ENCODE measurements at places on chromosomes 1 and 21.

DNA sequence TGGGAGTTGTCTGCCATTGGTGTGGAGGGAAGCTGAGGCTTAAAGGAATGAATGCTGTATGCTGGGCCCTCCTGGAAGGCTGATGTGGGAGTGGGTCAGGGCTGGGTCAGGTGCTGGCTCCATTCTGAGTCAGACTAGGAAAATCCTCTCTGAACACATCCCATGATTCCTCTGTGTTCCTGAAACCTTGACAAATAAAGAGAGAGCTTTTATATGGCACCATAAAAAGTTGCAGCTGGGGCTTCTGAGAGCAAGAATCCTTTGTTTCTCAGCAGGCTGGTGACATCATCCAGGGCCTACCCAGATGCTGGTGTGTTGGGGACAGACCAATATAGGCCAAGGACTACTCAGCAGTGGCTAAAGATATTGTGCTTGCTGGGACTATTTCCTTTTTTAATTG is 27.8 kb upstream of the NFASC start:
- DNase-seq, result peak; percentile 14

DNA sequence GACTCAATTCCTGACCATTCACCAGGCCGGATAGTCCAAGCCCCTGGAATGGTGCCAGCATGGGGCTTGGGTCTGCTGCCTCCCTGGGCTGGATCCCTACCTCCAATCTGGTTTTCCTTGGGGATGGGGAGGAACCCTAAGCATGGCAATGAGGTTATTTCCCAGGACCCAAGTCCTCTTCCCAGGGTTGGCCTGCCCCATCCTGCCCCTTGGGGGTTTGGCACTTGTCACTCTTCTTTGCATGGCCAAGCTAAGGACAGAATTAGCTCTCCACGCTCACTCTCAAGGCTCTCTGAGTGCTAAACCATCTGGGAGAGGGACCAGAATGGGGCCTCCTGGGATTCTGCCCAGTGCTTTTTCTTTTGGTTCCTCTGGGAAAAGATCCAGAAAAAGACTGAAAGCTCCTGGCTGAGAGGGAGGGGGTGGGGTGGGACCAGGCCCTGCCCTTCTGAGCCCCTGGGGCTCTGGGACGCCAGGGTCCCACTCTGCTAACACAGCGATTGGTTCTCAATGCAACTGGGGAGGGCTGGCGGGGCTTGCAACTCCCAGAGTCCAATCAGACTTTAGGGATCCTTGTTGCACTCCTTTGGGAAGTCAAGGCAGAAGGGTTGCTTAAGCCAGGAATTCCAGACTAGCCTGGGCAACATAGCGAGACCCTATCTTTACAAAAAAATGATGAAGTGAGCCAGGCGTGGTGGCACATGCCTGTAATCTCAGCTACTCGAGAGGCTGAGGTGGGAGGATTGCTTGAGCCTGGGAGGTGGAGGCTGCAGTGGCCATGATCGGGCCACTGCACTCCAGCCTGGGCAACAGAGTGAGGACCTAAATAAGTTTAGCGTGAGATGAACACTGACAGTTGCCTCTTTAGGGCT is 52.7 kb downstream of the DHRS3 start:
- DNase-seq, result no peak

GRCh38 chr1:168293356-168293755 is 12.7 kb downstream of the TBX19 start:
- no peak for DNase-seq

DNA sequence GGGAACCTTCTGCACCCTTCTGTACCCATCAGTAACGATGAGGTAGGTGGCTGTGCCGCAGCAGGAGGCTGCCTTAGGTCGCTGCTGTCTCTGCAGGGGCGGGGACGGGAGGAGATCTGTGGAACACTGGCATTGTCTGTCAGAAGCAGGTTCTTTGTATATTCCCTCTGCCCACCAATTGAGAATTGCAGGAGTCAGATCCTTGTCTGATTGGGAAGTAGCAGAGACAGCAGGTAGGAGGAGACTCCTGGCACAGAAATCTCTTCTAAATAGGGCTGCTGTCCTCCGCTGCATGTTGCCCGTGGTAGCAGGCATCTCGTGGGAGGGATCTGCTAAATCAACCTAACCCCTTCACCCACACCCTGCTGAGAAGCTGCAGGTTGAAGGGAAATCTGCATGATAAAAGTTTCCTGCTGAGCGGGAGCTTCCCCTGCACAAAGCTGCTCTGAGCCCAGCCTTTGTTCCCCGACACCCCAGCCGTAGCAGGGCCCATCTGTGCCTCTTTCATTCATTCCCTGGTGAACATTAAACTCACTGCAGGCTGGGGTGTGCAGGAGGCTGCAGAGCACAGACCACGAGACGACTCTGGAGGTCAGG is 15.9 kb downstream of the SARS1 start:
- DNase-seq, result no peak

DNA sequence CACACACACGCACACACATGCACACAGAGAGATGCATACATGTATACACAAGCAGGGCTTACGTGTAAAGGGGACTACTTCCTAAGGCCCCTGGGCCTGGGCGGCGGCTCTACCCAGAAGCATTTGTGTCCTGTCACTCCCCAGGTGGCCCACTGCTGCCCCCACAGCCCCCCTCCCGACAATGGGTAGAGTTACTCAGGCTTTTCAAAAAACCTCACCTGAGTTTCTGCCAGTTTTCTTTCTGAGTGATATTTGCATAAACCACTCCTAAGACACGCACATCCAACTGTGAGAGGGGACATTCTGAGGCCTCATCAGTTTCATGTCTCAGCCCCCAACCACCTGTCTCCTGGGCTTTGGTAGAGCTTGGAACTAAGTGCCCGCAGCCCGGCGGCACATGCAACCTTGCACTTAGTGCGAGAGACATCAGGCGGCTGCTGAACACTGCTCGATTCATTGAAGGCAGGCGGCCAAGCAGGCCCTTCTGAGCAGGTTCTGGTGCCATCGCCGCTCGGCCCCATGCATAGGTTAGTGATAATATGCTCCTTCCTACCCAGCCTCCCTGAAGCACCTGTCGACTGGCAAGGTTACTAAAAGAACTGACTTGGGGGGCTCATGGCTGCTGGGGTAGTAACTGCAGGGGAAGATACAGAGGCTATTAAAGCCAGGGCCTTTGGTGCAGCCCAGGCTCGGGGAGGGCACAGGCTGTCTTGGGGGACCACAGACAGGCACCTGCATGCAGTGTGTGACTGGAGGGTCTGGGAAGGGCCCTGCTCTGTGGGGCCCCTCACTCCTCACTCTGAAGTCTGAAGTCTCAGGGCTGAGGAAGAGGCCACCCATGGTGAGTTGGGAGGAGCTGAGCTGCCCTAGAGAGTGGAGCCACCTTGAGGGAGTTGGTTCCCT is 364.2 kb upstream of the VAMP3 start:
- DNase-seq, result no peak

DNA sequence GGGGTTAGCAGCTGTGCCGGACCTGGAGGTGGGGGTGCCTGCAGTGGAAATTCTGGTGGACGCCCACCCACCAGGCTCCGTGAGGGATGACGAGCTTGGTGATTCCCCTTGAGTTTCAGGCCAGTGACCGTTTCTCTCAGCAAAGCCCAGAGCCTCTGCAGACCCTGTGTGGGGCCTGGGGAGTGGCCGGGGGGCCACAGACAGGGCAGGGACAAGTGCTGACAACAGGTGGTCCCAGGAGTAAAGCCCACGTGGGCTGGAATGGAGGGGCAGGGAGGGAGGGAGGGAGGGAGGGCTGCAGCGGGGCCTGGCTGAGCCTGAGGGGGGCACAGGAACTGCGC is 52.8 kb downstream of the COL18A1 start:
- DNase-seq, result no peak

DNA sequence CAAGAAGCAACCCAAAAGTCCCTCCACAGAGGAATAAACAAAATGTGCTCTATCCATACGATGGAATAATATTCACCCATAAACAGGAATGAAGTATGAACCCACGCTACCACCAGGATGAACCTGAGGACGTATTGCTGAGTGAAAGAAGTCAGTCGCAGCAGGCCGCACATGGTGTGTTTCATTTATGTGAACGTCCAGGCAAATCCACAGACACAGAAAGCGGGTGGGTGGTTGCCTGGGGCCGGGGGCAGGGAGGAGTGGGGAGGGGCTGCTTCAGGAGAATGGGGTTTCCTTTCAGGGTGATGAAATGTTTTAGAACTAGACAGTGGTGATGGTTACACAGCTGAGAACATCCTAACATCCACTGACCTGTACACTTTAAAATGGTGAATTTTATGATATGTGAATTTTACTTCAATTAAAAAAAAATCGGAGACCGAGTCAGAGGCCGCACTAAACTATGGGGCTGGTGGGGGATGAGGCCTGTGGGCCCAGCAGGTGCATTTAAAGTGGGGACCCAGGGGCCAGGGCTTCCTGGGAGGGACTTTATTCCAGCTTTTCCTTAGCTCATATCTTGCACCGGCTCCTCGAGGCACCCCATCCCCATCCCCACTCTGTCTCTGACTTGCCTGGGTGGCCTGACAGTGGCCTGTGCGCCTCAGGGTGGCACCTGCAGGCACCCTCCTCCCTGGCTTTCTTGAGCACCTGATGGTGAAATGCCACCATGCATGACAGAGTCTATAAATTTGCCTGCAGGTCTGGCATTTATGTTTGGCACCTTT is 392.6 kb upstream of the VAMP3 start:
- DNase-seq, result no peak

GRCh38 chr1:206908038-206908437 is 10.8 kb downstream of the IL24 start:
- DNase-seq, result no peak

DNA sequence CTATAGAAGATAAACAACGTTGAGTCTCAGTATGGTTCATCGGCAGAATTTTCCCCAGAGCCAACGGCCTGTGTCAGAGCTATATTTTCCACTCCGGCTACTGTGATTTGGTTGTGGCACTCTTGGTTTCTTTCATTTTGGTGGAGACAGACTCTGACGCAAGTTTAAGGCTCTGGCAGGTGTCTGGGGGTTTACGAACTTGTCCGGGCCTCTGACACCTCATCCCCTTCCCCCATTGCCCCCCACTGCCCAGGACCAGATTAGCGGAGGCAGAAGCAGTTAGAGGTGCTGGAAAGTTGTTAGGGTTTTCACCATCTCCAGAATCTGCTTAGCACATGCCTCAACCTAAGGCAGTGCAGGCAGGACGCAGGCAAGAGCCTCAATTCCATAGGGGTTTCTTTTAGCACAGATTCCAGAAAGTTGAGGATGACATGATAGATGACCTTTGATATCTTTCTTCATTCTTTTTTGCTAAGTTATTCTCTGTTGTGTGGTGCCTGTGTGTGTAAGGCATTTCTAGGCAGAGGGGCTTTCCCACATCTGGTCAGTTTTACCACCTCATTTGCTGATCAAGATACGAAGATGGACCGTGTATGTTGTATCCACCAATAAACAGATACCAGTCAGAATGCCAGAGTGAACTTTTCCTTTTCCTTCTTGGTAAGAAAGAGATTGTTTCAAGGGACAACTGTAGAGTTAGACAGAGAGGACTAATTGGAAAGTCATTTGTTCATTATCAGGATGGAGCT is 18.4 kb upstream of the IL10 start:
- DNase-seq, result no peak

Measured in AG09309 (cell line).